ENCODE measurements at places on chromosomes 6 and 20.

DNA sequence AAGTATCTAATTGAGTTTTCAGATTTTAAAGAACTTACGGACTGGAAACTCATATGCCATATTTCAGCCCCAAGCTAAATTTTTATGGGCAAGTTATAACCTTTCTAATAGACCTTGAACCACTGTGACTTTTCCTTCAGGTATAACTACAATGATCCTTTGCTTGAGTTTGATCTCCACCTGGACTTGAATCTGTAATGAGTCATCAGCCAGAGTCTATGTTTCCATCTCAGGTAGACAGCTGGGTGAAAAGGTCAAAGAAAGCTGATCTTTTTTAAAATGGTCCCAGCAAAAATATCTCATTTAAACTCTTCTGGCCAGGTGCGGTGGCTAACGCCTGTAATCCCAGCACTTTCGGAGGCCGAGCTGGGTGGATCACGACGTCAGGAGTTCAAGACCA, 88.4 kb upstream of the SGK1 start:
- DNase-seq = no peak

- no peak for DNase-seq
Measured at GRCh38 chr6:35703554-35703953, 14.8 kb upstream of the FKBP5 start.

- DNase-seq = no peak
Measured at GRCh38 chr6:155187994-155188706, 75.7 kb upstream of the CLDN20 start.

DNA sequence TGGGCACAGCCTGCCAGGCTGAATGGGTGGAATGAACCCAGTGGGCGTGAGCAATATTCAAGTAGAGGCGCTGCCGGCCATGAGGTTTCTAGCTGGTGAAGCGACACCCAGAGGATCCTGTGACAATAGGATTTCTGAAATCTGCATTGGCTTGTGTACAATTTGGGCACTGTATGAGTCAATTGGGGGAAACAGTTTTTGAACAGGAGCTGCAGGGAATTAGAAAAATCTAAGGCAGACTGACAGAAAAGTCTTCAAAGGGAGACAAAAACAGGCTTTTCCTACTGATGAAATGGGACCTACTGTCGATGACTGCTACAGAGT, 148.8 kb upstream of the PROKR2 start:
- DNase-seq = no peak

DNA sequence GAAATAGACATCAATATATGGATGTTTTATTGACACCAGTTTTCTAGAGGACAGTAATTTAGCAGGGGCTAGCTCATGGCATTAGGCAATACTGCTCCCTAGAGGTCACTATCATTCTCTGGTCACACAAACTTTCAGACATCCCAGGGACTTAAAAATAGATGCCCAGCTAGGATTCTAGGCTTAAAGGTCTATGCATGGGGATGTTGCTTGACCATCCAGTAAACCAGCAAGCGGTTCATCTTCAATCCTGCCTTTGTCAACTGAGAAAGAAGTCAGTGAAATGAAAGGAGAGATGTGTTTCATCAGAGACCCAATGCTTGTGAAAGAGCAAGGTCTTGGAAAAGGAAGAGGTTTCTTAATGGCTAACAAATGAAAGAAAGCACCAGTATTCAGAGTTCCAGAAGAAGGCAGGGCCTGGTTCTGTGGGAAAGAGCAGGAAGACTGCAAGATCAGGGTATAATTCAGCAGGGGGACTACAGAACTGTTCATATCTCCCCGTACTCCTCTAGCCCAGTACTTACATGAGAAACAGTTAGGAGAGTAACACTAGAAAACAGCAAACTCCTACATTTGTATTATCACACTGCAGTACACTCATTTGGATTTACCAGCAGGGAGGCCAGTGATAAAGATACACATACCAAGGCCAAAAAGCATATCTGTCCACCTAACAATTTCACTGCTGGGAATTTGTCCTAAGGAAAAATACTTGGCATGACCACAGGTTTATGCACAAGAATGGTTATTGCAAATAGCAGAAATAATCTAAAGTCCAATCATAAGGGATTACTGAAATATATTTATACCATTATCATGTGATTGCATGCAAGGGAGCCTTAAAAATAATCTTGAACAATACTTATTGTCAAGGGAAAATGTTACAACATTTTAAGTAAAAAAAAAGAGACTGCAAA, 151.4 kb upstream of the LAMA2 start:
- no peak for DNase-seq

GRCh38 chr6:85585741-85586140, 7.9 kb downstream of the SNX14 start:
- no peak for DNase-seq

- DNase-seq = no peak
Measured at GRCh38 chr6:82750556-82750955, 315.1 kb downstream of the UBE3D start.

DNA sequence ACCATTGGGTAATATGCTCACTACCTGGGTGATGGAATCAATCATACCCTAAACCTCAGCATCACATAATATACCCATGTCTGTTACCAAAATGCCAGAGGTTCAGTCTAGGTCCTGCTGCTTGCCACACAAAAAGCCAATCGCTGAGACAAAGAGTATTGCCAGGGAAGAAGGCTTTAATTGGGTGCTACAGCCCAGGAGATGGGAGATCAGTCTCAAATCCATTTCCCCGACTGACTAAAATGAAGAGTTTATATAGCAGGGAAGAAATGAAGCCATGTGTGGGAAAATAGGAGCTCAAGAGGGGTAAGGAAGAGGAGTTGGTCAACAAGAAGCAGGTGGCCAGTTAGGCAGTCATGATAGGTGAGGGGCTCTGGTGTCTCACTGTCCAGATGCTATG, 149.6 kb downstream of the QRSL1 start:
- DNase-seq = no peak

DNA sequence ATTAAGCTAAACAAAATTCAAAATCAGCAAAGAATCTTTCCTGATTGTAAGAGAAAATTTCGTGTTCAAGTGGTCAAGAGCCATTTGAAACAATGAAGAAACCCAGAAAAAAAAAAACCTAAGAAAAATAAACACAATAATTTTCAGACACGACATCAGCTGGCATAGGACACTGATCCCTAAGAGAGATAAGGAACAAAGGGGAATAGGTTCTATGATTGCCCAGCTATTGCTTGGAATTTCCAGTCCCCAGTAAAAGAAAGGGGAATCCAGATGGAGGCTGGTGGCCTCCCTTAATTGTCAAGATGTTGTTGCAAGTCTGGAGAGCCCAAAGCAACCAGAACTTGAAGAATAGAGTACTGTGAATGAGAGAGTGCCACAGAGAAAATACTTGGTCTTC, 48.5 kb downstream of the COL12A1 start:
- no peak for DNase-seq

DNA sequence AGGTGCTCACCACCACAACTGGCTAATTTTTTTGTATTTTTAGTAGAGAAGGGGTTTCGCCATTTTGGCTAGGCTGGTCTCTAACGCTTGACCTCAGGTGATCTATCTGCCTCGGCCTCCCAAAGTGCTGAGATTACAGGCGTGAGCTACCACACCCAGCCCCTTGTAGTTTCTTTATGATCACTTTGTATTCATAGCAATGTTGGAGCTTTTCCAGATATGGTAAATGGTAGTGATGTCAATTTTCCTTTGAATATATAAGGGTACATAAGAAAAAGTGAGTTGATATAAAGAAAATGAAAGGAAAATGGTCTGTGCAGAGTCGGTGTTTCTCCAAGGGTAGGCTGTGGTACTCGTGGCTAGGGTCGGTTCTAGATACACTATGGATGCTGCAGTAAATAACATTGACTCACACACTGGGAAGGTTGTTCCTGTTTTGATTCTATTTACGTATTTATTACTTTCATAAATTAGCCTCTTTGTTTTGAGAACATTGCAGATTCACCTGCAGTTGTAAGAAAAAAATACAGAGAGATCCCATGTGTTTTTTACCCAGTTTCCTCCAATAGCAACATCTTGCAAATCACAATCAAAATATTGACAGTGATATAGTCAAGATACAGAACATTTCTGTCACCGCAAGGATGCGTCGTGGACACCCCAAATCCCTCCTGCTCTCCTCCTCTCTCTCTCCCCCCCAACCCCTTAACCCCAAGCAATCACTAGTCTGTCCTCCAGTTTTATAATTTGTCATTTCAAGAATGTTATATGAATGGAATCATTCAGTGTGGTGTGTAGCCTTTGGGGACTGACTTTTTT, 2.5 kb downstream of the ZNF831 start:
- no peak for DNase-seq

GRCh38 chr6:130776287-130776925, 50.8 kb upstream of the SMLR1 start:
- DNase-seq = no peak

DNA sequence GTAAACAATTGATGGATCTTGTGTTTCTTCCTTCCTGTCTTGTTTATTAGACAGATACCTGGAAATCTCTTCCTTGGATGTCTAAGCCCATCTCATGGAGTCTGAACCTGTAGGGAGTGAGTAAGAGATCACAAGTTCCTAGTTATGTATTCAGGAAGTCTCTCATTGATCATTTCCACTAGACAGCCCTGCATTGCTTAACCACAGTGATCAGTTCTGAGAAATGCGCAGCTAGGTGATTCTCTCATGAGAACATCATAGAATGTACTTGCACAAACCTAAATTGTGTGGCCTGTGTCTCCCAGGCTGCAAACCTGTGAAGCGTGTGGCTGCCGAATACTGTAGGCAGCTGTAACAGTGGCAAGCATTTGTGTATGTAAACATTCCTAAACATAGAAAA, 39.1 kb downstream of the FAM120B start:
- no peak for DNase-seq

GRCh38 chr6:34132486-34133185, 13.3 kb downstream of the GRM4 start:
- no peak for DNase-seq

GRCh38 chr6:10964684-10965083, 77.8 kb downstream of the SYCP2L start:
- DNase-seq = no peak

GRCh38 chr6:56909115-56909907, 45.6 kb upstream of the BEND6 start:
- DNase-seq = no peak

DNA sequence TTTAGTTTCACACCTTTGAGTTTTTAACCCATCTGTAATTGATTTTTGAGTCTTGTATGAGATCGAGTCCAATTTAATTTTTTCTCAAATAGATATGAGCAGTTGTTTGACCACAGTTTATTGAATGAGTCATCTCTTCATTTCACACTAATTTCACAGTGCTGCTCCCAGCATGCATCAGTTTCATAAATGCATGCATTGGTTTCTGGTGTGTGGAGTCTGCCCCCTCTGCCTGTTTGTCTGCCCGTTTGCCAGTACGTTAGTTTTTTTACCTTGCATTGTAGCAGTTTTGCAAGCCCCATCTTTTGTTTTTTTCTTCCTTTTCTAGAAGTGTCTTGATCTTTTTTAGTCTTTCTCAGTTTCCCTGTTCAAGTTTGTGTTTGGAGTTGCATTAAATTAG, 11.9 kb downstream of the SLX4IP start:
- peak; percentile 11 for DNase-seq

DNA sequence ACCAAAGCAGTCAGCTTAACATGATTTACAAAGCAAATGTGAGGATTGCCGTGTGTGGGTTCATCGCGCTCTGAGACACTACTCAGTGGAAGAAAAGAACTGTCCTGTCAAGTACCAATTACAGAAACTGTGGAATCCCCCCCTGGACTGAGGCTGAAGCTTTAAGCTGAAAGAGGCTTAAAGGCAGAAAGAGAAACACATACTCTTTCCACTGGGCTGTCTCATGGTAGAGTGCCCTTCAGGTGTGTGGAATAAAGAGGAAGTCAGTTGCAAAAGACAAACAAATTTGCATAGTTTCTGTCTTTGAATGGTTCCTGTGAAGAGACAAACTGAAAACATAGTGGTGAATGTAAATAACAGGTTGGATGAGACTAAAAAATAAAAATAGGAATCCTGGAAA, 560.4 kb upstream of the SYNCRIP start:
- no peak for DNase-seq

DNA sequence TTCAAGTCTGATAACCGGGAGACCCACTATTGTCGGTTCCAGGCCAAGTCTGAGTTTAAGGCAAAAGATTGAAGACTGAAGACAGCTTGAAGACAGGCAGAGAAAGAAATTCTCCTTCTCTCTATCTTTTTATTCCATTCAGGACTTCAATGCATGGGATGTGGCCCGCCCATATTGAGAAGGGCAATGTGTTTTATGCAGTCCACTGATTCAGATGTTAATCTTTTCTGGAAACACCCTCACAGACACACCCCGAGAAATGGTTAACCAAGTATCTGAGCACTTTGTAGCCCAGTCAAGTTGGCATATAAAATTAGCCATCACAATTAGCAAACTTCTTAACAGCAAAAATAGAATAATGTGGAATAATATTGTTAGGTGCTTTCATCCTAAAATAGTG, 75.5 kb upstream of the FABP7 start:
- no peak for DNase-seq

DNA sequence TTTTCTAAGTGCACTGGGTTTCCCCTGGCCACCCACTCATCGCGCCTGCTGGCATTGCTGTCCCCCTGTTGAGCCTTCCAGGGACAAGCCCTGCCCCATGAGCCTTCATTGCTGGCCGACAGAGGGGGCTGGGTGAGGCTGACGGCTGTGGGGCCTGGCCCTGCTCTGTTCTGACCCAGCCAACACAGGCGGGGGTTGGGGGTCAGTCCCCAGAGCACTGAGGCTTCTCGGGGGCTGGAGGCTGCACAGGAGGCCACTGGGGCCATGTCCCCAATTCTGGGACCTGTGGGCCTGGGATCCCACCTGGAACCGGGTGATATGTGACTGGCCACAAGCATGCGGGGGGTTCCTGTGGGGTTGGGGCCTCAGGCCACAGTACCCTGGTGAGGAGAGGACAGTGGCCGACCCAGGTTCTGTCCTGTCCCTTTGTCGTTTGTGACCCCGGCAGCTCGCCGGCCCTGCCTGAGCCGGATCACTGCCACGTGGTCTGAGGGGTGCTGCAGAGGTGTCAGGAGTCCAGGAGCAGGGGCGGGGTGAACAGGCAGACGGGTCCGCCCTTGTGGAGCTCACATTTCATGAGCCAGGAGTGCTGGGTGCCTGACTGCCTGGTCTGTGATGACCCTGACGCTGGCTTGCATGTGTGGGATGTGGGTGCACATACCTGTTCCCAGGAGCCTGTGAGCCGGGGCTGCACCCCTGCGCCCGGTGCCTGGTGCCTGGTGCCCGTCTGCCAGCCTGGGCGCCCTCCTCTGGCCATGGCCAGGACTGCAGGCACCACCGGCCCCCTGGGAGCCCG, 2.1 kb upstream of the COL20A1 start:
- DNase-seq = peak; percentile 65
